Right renal pelvis (tissue), 4 donors: ENCODE measurements at places on chromosomes 4 and X.

- DNase-seq: no peak
Observed at GRCh38 chr4:16205298-16206164, 20.7 kb downstream of the TAPT1 start.

- DNase-seq: no peak
Observed at GRCh38 chr4:185232370-185232769, 23.0 kb downstream of the SNX25 start.

DNA sequence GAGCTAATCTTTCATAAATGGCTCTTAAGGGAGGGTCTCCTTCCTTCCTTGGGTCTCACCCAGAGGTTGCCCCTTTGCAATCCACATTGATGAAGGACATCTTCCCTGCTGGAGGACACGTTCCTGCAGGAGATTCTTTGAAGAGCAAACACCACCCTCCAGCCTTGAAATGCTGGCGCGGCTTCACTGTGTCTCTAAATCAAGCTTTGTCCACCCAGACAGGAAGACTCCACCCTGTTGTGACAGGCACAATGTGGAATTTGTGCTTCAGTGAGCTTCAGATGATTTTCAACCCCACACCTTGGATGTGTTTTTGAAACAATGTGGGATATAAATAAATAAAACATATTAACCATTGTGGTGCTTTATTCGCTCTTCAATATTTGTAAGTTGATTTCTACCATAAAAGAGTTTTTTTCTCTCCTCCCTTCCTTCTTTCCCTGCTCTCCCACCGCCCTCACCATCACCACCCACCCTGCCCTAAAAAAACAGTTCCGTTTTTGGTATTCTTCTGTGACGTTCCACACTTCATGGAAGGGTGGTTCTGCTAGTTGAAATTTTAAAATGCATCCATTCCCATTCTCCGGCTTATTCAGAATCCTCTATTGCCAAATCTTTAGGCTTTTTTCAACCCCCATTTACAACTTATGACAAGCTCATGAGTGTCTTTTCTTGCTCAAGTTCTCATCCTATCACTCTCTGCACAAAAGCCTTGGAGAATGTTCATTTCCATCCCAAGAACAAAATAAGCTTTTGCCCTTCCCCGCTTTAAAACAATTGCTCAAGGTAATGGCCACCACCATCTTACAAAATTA, 264.3 kb downstream of the RAPGEF2 start:
- no peak for DNase-seq

GRCh38 chrX:150438165-150438564, 75.0 kb downstream of the MAMLD1 start:
- no peak for DNase-seq

- no peak for DNase-seq
Observed at GRCh38 chrX:19361701-19362100, 18.0 kb downstream of the PDHA1 start.

DNA sequence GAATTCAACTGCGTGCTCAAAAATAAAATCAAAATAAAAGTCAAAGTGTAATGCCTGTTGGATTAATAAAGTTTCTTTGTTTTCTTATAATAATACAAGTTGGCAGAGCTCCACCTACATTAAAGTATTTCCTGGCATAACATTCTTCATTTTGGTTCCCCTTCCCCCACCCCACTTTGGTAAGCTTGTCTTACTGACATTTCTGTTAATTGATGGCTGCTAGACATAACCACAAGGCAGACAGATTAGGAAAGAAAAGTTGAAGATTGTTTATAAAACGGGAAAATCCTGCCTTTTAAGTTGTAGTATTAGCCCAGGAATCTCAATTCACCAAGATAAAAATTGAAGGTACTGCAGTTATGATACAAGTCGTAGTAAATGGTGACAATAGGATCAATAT, 246.5 kb upstream of the RPS6KA3 start:
- no peak for DNase-seq

- DNase-seq: no peak
Observed at GRCh38 chr4:172270397-172270796, 457.2 kb downstream of the GALNTL6 start.

DNA sequence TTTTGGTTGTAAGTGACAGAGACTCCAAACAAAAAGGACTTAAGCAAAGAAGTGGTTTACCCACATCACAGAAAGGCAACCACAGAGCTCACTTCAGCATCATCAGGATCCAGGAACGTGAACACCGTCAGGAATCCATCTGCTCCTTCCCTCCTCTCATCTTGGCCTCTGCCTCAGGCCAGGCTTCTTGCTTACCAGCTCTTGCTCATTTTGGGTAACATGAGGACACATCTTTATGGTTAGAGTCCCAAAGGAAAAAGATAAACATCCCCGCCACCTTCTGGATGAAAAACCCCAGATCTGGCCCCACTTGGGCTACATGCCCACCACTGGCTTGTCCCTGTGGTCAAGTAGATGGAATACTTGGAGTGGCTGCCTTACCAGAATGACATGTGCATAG, 176.8 kb upstream of the RPL34 start:
- no peak for DNase-seq

GRCh38 chrX:72081605-72082320, 50.0 kb downstream of the RTL5 start:
- no peak for DNase-seq

- no peak for DNase-seq
Observed at GRCh38 chr4:28082686-28083390, 1222.2 kb downstream of the STIM2 start.

DNA sequence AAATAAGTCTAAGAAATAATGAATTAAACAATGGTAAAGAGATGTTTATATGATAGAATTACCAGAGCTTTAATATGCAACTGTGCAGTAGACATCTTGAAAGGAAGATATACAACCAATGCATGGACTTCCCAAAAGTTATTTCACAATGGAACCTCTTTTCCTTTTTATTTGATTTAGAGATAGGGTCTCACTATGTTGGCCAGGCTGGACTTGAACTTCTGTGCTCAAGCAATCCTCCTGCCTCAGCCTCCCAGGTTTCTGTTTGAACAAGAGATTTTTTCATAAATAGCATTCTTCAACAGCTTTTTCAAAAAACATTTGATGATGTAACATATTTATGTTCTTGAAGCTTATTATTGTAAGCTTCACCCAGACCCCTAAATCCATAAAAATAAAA, 72.0 kb downstream of the LRBA start:
- no peak for DNase-seq

GRCh38 chrX:154441984-154442707, 1.8 kb upstream of the FAM50A start:
- no peak for DNase-seq

- DNase-seq: no peak
Observed at GRCh38 chrX:147890756-147891155, 21.0 kb upstream of the FMR1 start.

GRCh38 chr4:150782311-150782710, 200.4 kb downstream of the MAB21L2 start:
- DNase-seq: no peak

DNA sequence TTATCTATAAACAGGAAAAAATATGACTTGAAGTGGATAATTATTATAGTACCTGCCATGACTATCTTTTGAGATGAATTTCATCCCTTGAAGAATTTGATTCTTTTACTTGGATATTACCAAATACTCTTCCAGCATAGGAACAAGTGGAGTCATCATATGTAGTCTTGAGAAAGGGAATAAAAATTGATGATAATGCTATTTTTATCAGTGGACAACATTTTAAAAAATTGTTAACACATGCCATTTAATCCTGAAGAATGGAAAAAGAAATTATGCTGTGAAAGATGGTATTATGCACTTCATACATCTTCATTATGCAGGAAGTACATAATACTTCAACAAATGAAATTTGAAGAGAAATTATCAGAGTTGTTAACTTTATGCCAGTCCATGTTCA, 83.6 kb downstream of the ITIH6 start:
- no peak for DNase-seq

DNA sequence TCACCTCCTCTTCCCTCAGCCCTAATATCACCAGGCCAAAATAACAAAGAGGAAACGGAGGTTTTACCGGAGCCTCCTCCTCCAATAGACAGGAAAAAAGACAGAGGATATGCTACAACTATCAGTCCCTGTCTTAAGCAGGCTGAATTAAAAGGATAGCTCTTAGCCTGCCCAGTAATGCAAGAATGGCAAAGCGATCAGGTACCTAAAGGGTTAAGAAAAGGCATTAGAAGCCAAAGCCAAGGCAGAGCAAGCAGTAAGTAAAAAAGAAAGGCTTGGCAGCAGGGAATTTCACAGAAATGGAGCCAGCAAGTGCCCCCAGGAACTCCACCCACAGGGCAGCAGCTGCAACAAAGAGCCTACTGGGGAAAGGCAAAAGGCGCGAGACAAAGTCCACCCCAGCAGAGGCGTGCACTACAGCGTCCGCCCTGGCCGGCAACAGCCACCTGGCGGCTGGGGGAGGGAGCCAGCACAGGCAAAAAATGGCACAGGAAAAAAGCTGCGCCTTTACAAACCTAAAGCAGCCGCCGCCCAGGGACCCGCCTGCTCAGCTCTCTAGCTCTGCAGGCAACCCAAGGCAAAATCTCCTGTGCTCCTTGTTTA, 220.6 kb upstream of the ZC4H2 start:
- DNase-seq: no peak

GRCh38 chrX:68989865-68990606, 161.2 kb downstream of the EFNB1 start:
- no peak for DNase-seq

DNA sequence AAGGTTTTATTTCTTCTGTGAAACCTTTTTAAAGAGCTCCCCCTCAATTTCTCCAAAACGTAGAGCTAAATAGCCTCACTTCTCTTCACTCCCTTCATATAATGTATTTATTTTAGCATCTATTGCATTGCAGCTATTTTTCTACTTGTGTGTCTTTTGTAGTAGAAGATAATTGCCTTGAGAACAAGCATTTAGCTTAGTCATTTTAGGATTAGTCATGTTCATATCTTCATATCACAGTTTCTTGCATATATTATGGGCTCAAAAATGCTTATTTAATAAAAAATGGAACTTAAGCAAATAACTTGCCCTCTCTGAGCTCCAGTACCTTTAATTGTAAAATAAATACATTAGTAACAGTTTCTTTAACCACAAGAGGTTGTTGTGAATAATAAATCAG, 72.1 kb upstream of the SPANXC start:
- DNase-seq: no peak

DNA sequence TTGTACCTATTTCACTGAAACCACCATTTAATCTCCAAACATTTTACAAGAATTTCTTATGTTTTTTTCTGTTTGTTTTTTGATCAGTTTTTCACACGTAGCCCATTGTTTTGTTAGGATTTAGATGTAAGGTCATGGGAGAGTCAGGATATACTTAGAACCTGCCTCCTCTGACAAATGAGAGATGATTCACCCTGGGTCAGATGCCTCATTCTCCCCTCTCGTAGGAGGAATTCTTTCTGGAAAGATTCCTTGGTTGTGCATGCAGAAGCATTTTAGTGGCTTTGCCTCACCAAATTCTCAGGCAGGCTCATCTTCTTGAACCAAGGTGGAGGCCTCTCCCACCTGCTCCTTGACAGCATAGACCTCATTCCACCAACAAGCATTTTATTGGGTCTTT, 599.3 kb downstream of the SPRY1 start:
- DNase-seq: no peak

GRCh38 chrX:45623266-45623665, 422.6 kb upstream of the DIPK2B start:
- no peak for DNase-seq

GRCh38 chrX:39772057-39772832, 325.5 kb downstream of the BCOR start:
- DNase-seq: no peak

DNA sequence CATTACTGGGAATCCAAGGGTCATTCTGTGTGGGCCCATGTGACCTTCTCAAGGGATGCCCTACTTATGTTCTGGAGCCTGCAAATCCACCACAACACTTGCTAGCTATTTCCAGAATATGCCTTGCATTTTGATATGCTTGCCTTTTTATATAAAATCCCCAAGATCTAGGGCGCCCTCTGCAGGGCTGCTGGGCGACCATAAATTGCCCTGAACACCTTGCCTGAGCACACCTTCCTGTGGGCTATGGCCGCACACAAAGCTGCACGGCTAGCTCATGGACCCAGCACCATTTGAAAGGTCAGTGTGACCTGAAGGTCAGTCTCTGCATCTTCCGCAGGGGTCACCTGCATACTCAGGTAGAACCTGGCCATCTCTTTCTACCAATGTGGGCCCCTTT, 311.7 kb downstream of the NLGN4X start:
- DNase-seq: no peak
